ENCODE measurements at places on chromosomes 12 and 14.

DNA sequence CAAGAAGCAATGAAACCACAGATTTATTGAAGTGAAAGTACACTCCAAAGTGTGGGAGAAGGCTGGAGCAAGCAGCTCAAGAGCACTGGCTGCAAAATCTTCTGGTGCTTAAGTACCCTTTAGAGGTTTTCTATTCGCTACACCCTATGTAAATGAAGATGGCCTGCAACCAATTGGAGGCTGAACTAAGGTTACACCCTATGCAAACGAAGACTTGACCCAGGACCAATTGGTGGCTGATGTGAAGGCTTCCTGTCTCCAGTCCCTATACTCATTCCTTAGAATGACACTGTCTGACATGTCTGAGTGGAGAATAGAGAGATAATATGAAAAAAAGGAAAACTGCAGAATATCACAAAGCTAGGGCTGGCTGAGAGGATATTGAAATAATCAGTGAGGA, 57.2 kb downstream of the ALG10B start:
- DNase-seq = no peak

- no peak for DNase-seq
Measured at GRCh38 chr12:50572760-50573159, 68.0 kb downstream of the DIP2B start.

DNA sequence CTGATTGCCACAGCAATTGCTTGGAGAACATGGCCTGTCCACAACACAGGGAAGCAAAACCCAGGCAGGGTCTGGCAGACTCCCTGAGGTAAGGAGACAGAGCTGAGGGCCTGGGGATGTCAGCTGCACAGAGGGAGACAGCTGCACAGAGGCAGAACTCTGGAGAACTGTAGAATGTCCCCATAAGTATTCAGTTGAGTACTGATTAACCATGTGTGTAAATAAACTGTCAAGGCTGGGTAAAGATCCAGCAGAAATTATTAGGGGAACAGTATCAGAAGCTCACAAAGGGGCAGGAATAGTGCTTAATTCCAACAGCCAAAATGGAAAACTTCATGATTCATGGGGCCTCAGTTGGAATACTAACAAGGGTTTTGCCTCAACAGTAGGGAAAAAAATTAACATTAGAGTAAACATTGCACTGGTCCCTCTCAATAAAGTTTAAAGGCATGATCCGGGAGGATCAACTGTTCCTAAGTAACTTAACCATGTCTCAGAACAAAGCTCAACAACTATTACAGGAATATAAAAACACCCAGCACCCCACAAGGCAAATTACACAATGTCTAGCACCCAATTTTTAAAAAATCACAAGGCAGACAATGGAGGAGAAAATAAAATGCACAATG, 201.3 kb upstream of the RASSF8 start:
- DNase-seq = no peak

DNA sequence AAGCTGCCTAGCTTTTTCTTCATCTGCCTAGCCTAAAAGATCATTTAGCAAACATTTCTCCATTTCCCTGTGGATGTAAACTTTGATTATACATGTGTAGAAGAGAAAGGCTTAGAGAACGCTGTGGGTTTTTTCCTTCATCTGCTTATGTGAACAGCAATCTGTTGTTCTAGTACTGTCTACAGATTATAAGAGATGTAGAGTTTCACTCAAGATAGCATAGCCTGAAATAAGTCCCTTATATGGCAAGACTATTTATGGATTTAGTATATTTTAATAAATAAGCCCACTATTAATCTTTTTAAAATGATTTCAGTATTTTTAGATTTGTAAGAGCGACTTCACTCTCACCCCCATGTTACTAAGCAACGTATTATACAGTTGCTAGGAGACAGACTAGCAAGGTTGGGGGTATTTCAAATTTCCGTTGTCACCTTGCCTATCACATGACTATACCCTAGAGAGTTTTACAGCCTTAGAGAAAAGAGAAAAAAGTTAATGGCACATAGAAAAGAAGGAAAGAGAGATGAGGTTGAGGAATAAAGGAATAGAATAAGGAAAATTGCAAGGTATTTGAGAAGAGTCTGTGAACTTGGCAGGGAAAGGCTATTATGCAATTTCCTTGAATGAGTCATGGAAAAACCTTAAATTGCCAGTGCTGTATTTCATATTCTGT, 12.2 kb upstream of the TUBA1A start:
- DNase-seq = no peak

DNA sequence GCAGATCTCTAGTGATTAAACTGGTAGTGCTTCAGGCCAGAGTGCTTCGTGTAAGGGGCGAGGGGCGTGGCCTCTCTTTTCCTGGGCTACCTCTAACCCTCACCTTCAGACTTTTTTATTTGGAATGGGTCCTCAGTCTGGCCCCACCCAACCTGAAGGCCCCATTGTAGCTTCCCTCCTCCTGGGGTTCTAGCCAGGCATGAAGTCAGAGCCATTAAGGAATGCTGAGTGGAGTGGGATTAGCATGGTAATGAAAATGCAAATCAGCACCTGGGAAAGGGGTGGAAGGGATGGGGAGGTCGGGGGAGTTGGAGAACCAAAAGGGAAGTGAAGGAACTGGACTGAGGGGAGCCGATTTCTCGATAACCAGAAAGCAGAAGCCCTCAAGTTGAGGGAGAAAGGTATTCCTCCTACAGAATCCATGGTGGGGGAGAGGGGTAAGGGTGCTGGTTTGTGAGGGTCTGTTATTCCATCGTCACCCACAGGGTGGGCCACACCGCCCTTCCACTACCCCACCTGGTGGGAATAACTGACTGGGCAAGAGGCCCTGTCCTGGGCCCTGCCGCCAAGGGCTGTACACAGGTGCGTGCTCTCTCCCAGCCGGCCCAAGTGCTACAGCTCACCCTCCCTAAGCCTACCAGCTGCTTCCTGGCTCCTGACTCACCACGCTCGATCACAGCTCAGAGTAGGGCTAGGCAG, 14.1 kb downstream of the ZFHX2 start:
- no peak for DNase-seq

DNA sequence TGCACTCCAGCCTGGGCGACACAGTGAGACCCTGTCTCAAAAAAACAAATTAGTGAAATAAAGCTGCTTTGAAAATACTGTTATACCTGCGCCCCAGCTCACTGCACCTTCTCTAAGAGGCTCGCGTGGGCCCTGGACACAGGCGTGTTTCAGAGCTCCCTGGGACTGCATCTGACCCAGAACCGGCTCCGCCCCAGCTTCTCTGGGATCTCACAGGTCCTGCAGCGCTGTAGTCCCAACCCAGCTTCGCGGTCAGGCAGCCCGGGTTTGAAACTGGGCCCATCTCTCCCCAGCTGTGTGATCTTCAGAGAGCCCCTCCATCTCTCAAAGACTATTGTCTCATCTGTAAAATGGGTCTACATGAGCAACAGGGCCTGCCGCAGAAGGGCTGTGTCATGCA, 7.5 kb downstream of the RIMBP2 start:
- no peak for DNase-seq

- no peak for DNase-seq
Measured at GRCh38 chr12:93698307-93699092, 21.3 kb downstream of the CRADD start.

GRCh38 chr12:85392508-85392907, 112.5 kb downstream of the ALX1 start:
- DNase-seq = no peak

DNA sequence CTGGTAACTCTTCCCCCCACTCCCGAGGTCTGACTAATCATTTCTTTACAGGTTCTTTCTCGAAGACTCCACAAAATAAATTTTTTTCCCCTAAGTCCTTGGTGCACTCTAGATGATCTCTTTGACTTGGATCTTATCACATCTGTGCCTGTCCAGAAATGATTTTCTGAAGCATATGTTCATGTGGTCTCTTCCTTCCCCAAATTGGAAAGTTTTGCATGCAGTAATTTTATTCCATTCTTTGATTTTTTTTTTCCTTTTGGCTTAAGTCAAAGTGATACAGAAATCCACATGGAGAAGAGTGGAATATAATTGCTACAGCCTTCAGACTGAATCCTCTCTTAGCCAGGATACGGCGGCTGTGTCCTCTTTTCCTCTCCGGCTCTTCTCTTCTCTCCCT, 213.3 kb downstream of the BMP4 start:
- no peak for DNase-seq

DNA sequence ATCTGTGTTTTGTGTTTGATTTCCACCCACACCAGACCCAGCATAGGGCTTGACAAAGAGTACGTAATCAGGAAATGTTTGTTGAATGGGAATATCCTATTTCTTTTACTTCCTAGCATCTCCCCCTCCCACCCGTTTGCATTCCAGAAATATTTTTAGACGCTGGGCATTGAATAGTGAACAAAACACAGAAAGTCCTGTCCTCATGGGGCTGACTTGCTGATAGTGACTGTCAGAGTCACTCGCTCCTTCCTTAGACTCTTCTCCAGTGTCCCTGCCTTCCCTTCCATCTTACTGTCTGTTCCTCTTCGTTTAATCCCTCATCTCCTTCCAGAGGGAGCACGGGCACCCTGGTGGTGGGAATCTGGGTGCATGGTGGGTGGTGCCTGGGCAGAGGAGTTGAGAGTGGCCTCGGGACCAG, 53.6 kb downstream of the SLC25A47 start:
- DNase-seq = no peak

GRCh38 chr12:46560089-46560488, 187.5 kb upstream of the SLC38A2 start:
- no peak for DNase-seq

GRCh38 chr12:13564266-13564810, 367.8 kb downstream of the EMP1 start:
- DNase-seq = no peak

- DNase-seq = no peak
Measured at GRCh38 chr12:78712834-78713481, 151.6 kb upstream of the SYT1 start.

DNA sequence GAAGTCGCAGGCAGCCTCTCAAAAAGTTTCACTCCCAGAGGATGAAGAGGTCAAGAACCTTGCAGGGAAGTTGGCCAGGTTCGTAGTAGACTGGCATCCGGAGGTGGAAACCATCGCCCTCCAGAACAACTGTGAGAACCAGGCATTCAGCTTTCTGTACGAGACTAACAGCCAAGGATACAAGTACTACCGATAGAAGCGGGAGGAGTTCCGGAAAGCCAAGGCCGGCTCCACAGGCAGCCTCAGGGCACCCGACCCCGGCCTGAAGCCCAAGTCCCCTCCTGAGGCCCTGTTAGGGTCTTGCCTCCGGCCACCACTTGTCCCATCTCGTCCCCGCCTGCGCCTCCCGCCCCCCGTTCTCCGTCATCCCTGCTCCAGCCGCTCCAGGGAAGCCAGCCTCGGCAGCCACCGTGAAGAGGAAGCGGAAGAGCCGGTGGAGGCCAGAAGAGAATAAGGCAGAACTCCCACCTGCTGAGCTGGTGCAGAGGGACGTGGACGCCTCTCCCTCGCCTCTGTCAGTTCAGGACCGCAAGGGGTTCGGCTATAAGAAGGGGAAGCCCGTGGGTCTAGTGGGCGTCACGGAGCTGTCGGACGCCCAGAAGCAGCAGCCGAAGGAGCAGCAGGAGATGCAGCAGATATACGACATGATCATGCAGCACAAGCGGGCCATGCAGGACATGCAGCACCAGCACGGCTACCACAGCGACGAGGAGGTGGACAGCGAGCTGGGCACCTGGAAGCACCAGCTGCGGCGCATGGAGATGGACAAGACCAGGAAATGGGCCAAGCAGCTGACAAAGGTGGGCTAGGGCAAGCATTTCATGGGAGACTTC, 366.8 kb upstream of the ATXN7L3B start:
- DNase-seq = no peak

GRCh38 chr12:176321-177181, 37.4 kb downstream of the SLC6A12 start:
- DNase-seq = no peak

- no peak for DNase-seq
Measured at GRCh38 chr12:43105426-43105981, 446.5 kb downstream of the ADAMTS20 start.

GRCh38 chr12:100845095-100845494, 50.5 kb downstream of the ANO4 start:
- DNase-seq = no peak

DNA sequence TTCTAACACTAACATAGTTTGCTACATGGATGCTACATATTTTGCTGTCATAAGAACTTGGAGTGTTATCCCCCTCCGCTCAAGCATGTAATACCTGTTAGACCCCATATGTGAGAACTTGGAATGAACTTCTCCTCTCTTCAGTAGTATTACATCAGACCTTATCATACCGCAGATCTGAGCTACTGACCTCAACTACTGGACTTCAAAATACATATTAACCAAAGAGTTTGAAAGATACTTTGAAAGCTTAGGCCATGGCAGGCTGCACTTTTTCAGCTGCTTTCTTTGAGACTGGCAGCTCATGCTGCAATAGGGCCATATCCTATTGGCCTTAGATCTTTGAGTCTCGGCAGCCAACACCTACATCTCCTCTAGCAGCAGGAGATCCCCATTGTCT, 74.8 kb downstream of the EEA1 start:
- no peak for DNase-seq

DNA sequence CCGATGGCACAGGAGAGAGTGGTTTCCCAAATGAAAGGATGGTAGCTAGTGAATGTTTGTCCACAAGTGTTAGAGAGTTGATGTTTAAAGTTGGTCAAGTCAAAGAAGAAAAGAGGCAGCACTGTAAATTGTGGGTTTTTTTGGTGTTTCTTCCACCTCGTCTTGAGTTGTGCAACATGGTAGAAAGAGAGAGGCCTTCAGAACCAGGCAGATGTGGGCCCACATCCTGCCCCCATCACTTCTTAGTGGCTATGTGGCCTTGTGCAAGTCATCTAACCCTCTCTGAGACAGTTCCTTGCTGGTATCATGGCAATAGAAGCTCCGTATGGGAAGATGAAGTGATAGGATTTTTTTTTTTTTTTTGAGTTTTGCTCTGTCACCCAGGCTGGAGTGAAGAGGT, 60.8 kb downstream of the NDUFA12 start:
- no peak for DNase-seq

DNA sequence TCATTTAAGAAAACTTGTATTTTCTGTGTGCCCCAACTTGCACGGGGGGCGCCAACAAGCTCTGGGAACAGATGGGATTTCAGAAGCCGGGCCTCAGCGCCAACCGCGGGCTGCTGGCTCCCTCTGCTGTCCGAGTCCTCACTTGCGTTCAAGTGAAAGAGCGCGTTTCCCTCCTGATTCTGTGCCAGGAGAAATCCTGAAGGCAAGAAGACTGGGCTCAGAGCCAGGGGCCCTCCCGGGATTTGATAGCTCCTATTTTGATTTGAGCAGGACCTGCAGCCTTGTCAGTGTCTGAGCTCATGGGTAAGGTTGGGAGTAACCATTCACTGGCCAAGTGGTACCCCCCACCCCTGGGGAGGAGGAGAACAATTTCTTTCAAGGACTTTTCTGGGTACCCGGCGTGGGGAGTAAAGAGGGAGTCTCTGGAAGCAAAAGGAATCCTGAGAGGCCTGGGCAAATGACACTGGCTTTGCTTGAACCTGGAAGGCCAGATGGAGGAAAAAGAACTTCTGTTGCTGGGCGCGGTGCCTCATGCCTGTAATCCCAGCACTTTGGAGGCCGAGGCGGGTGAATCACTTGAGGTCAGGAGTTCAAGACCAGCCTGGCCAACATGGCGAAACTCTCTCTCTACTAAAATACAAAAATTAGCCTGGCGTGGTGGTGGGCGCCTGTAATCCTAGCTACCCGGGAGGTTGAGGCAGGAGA, 179.0 kb upstream of the RGS6 start:
- DNase-seq = peak; percentile 75
